ENCODE measurements at places on chromosomes 13 and 19.

DNA sequence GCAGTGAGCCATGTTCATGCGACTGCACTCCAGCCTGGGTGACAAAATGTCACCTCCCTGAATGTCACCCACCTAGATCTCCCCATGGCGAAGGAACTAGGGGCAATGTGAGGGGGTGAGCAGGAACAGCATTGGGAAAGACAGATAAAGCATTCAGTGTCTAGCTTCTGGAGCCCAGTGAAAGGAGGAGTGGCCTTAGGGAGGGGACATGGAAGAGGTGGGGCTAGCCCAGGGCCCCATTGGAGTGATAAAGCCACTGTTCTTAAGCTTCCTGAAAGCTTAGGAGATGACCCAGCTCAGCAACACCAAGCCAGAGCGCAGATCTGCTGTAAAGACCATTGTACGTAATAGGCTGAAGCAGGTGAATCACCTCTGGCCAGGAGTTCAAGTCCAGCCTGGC is 13.0 kb upstream of the KCNN1 start:
- no peak for DNase-seq
- H3K27me3 ChIP-seq: peaks cover 48% of the 10 kb centered on the region
- no peaks in the 10 kb centered on the region for H3K36me3 ChIP-seq
- H3K4me1 ChIP-seq: peaks cover 28% of the 10 kb centered on the region
- H3K27ac ChIP-seq: no peak overlapping the region

DNA sequence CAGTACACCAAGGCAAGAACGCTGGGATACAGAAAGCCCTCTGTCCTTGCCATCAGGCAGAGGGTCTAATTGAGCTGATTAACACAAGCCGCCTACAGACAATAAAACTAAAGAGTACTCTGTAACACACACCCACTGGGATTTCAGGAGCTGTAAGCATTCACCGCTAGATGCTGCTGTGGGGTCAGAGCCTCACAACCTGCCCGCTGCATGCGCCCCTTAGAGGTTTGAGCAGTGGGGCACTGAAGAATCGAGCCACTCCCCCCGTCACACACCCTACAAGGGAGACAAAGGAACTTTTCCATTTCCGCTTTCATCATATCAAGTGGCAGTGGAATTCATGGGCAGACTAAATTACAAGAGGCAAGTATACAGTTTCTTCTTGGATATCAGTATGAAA is 1080.6 kb downstream of the PCDH17 start:
- DNase-seq: no peak
- H3K4me3 ChIP-seq: no peak overlapping the region
- H3K27me3 ChIP-seq: no peaks in the 10 kb centered on the region
- no peaks in the 10 kb centered on the region for H3K36me3 ChIP-seq
- H3K27ac ChIP-seq: no peak overlapping the region
- no peaks in the 10 kb centered on the region for H3K4me1 ChIP-seq

DNA sequence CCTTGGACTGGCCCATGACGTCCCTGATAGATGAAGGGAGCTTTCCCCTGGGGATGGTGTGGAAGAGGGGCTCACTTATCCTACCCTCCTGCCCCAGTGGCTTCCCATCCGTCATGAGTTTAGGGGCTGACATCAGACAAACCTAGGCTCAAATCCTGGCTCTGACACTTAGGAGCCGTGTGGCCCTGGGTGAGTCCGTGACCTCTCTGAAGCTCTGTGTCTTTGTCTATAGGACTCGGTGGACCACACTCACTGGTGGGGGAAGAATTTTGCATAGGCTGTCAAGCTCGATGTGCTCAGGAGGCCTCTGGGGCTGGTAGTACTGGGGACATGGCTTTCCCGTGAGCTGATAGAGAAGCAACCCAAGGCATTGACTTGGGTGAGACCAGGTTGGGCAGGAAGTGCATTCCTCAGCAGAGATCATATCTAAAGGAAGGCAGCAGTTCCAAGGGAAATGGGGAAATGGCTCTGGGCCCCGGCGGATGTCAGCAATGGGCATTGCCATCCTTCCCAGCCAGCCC is 17.4 kb upstream of the AP1M2 start:
- no peak for DNase-seq
- H3K4me1 ChIP-seq: peaks cover 8% of the 10 kb centered on the region
- no peaks in the 10 kb centered on the region for H3K36me3 ChIP-seq
- no peak overlapping the region for H3K4me3 ChIP-seq
- no peaks in the 10 kb centered on the region for H3K27me3 ChIP-seq

DNA sequence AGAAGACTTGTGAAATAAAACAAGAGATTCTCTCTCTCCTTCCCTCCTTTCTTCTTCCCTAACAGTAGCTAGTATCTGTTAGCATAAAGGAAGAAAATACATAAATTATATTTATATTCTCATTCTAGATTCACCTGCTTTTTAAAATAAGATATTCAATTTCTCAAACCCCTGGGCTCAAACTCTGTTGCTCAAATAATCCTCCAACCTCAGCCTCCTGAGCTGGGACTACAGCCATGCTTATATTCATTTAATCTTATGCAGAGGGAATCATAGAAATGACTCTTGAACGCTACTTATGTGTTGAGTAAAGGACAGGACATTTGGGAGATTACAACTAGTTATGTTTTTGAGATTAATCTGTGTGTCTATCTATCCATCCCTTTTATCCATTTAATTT is 56.2 kb downstream of the GPC5 start:
- no peaks in the 10 kb centered on the region for H3K4me1 ChIP-seq
- no peak overlapping the region for H3K4me3 ChIP-seq
- no peak for DNase-seq

DNA sequence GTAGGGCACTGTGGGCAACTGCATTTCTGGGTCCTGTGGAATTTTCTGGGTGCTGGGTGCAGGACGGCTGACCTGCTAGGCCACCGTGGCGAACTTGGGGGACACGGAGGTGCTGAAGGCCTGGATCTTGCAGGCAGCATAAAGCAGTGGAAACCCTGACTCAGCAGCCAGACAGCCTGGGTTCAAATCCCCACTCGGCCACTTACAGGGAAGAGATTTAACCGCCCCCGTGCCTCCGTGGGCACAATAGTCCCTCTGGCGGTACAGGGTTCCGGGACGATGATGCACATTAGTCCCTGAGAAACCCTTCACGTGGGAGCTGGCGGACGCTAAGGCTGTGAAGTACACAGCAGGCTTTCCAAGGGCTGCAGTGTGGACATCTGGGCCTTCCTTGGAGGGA is 3.0 kb downstream of the FAM83E start:
- no peaks in the 10 kb centered on the region for H3K36me3 ChIP-seq
- peaks cover 17% of the 10 kb centered on the region for H3K4me1 ChIP-seq
- H3K4me3 ChIP-seq: no peak overlapping the region
- DNase-seq: no peak

DNA sequence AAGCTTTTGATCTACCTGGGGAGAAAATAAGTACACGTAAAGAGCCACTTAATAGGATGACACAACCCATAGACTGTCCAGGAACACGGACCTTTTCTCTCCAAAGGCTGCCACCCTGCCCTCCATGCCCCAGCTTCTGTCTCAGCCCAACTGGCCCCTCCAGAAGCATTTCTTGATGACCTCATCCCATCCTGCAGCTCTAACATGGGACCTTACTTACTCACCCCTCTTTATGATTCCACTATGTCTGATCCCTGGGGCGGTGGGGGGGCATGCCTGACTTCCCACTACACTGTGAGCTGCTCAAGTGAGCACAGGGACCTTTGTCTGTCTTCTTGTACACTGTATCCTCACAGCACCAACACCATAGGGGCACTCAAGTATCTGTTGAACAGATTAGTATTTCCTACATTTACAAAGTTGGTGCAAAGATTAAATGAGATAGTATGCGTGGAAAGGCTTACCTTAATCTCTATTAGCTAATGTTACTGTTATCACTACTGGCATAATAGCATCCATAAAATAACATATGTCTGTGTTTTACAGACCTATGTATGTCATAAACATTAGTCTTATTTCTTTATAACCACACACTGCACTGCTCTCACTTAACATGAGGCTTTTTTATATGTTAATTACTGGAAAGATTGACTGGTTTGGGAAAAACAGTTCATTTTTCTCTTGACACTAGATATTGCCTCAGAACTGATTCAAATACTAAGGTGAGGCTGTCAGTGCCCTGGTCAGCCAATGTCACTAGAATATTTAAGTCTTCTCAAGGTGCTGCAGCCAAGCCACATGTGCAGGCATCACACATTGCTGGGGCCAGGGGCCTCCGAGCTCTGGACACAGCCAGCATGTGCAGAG is 100.9 kb downstream of the FOXO1 start:
- H3K4me3 ChIP-seq: no peak overlapping the region
- H3K27me3 ChIP-seq: no peaks in the 10 kb centered on the region
- H3K4me1 ChIP-seq: peaks cover 28% of the 10 kb centered on the region
- H3K27ac ChIP-seq: no peak overlapping the region

- no peaks in the 10 kb centered on the region for H3K36me3 ChIP-seq
- no peaks in the 10 kb centered on the region for H3K27me3 ChIP-seq
- no peak for DNase-seq
- no peak overlapping the region for H3K4me3 ChIP-seq
- no peak overlapping the region for H3K27ac ChIP-seq
- no peaks in the 10 kb centered on the region for H3K4me1 ChIP-seq
Measured at GRCh38 chr13:49046519-49046918, 70.8 kb downstream of the FNDC3A start.

- no peak overlapping the region for H3K27ac ChIP-seq
- H3K4me1 ChIP-seq: no peaks in the 10 kb centered on the region
- no peak overlapping the region for H3K4me3 ChIP-seq
- DNase-seq: no peak
Measured at GRCh38 chr13:82458169-82458568, 1424.1 kb downstream of the SLITRK1 start.

DNA sequence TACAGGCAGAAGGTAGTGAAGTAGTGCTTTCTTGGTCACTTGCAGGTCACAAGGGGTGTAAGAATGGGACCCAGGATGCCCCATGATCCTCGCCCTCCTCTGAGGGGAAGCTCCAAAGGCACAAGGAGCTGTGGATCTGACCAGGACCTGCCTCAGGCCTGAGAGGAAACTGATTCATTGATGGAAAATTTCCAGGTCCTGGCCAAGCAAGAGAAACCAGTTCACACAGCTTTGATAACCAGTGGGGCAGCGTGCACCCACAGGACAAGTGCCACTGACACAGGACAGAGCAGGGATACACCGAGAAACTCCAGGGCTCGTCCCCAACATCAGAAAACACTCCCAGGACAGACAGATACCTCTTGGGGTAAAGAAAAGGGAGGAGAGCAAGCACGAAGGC is 177.1 kb downstream of the RBM26 start:
- no peak for DNase-seq
- H3K27me3 ChIP-seq: no peaks in the 10 kb centered on the region
- H3K27ac ChIP-seq: no peak overlapping the region
- H3K4me1 ChIP-seq: no peaks in the 10 kb centered on the region

DNA sequence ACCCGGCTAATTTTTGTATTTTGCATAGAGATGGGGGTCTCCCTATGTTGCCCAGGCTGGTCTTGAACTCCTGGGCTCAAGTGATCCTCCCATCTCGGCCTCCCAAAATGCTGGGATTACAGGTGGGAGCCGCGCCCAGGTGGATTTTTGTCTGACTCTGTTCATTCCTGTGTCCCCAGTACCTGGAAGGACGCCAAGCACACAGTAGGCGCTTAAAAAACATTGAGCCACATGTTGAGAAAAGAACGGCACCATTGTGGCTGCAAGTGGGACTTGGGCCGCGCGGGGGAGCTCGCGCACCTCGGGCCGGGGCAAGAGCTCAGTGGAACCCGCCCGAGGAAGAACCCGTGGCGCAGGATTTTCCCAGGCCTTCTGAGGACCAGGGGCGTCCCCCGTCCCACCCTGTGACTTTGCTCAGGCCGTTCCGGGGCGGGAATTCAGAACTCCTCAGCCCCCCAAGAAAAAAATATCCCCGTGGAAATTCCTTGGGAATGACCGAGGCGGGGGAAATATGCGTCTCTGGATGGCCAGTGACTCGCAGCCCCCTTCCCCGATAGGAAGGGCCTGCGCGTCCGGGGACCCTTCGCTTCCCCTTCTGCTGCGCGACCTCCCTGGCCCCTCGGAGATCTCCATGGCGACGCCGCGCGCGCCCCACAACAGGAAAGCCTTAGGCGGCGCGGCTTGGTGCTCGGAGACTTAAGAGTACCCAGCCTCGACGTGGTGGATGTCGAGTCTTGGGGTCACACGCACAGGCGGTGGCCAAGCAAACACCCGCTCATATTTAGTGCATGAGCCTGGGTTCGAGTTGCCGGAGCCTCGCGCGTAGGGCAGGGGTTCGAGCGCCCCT is 1.4 kb upstream of the ICAM1 start:
- DNase-seq: peak; percentile 89
- peaks cover 22% of the 10 kb centered on the region for H3K27me3 ChIP-seq
- H3K36me3 ChIP-seq: no peaks in the 10 kb centered on the region

DNA sequence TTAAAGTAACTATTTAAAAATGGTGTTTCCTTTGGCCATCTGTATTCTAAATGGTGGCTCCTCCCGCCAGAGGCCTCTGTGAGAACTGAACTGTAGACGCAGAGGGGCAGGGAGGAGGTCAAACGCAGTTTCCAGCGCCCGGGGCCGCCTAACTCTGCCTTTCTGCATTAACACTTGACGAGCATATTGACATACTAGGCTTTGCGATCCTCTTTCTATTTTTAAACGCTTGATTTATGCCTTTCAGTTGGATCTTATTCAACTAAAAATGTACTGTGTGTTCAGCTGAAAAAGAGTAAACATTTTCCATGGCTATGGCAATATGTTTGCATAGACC is 74.7 kb downstream of the SPACA7 start:
- H3K36me3 ChIP-seq: no peaks in the 10 kb centered on the region
- H3K27ac ChIP-seq: no peak overlapping the region
- no peaks in the 10 kb centered on the region for H3K4me1 ChIP-seq
- no peak for DNase-seq
- H3K4me3 ChIP-seq: no peak overlapping the region

GRCh38 chr19:447816-448560 is 12.8 kb downstream of the SHC2 start:
- H3K4me3 ChIP-seq: no peak overlapping the region
- peak overlapping the region; percentile 82 for H3K27ac ChIP-seq
- no peaks in the 10 kb centered on the region for H3K27me3 ChIP-seq

GRCh38 chr13:102686024-102686423 is 8.8 kb downstream of the METTL21C start:
- H3K4me3 ChIP-seq: no peak overlapping the region
- H3K27me3 ChIP-seq: no peaks in the 10 kb centered on the region
- DNase-seq: no peak
- no peaks in the 10 kb centered on the region for H3K36me3 ChIP-seq
- H3K4me1 ChIP-seq: no peaks in the 10 kb centered on the region

DNA sequence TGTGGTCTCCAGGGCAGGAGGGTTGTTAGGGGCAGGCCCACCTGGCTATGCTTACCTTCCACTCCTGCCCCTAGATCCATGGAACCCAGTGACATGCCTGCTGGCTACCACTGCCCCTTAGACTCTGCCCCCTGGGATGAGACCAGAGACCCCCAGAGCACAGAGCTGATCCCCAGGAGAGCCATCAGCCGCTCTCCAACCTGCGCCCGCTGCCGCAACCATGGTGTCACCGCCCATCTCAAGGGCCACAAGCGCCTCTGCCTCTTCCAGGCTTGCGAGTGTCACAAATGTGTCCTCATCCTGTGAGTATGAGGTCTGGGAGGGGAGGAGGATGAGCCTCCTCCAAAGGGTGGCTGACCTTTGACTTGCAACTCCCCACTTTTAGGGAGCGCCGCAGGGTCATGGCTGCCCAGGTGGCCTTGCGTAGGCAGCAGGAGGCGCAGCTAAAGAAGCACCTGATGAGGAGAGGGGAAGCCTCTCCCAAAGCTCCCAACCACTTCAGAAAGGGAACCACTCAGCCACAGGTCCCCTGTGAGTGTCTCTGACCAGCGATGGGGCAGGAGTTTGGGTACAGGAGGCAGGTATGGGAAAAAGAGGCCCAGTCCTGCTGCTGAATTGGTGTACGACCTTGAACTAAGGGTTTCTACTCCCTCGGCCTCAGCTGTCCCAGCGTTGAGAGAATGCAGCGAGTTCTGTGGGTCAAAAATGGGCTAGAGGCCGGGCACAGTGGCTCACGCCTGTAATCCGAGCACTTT is 2.7 kb downstream of the DMRTC2 start:
- H3K4me1 ChIP-seq: no peaks in the 10 kb centered on the region
- peaks cover 8% of the 10 kb centered on the region for H3K27me3 ChIP-seq
- DNase-seq: no peak
- H3K4me3 ChIP-seq: no peak overlapping the region
- no peak overlapping the region for H3K27ac ChIP-seq
